ENCODE measurements at places on chromosomes 7 and 10. TPM values are rescaled to one million over a fixed set of nuclear protein-coding genes. Genes with fewer than 3 reads are reported as not detected.

The PRKCQ gene
- total RNA-seq, result 8.7 TPM

The TRIM56 gene
- total RNA-seq, result 13.4 TPM

The PAX2 gene
- 5.2 TPM for total RNA-seq

The GPR158 gene
- 4.9 TPM for total RNA-seq

The SLC25A40 gene
- 56.0 TPM for total RNA-seq

The CCL26 gene
- total RNA-seq, result 2.6 TPM

The TMEM213 gene
- not detected for total RNA-seq

The TMEM236 gene
- 0.44 TPM for total RNA-seq

The EN2 gene
- 0.11 TPM for total RNA-seq

The ARL4A gene
- total RNA-seq, result 86.7 TPM

The GCK gene
- 5.9 TPM for total RNA-seq

The RBP3 gene
- total RNA-seq, result 348 TPM

The MYPN gene
- 7.0 TPM for total RNA-seq

The ANKRD7 gene
- 4.4 TPM for total RNA-seq

The ENTPD1 gene
- total RNA-seq, result 27.6 TPM

The ZNF277 gene
- 43.4 TPM for total RNA-seq

The COL28A1 gene
- 5.5 TPM for total RNA-seq

The WAC gene
- 183 TPM for total RNA-seq

The PKD1L1 gene
- total RNA-seq, result 2.1 TPM

The PANK1 gene
- total RNA-seq, result 18.6 TPM

The RBM17 gene
- total RNA-seq, result 86.9 TPM

The ITIH5 gene
- 49.9 TPM for total RNA-seq

The KIAA1217 gene
- 61.4 TPM for total RNA-seq

The SDK1 gene
- total RNA-seq, result 17.0 TPM

The STOX1 gene
- total RNA-seq, result 7.4 TPM

The CYP3A4 gene
- total RNA-seq, result not detected

The CRHR2 gene
- 0.60 TPM for total RNA-seq

The TMEM140 gene
- 4.1 TPM for total RNA-seq

The ACSM6 gene
- total RNA-seq, result not detected

The FAM13C gene
- total RNA-seq, result 39.7 TPM

The GNAT3 gene
- not detected for total RNA-seq

The ARPC1A gene
- 74.1 TPM for total RNA-seq

The IGFBP3 gene
- total RNA-seq, result 105 TPM

The RASSF4 gene
- total RNA-seq, result 48.5 TPM

The MTERF1 gene
- total RNA-seq, result 24.0 TPM

The CREB5 gene
- total RNA-seq, result 40.2 TPM

The MRC1 gene
- total RNA-seq, result 9.5 TPM

The CLDN3 gene
- 6.0 TPM for total RNA-seq

The FXYD4 gene
- total RNA-seq, result not detected

The LRIT1 gene
- total RNA-seq, result 51.8 TPM

The MMD2 gene
- total RNA-seq, result 5.7 TPM

The KCNMA1 gene
- 114 TPM for total RNA-seq

The SSMEM1 gene
- not detected for total RNA-seq

The GPR26 gene
- total RNA-seq, result 1.4 TPM

The MACROH2A2 gene
- 49.1 TPM for total RNA-seq

The OPN4 gene
- total RNA-seq, result not detected

The SEMA3D gene
- total RNA-seq, result 53.6 TPM

The DENND2A gene
- total RNA-seq, result 54.6 TPM

The SH2D4B gene
- total RNA-seq, result not detected

The NRP1 gene
- total RNA-seq, result 126 TPM

The PHKG1 gene
- total RNA-seq, result 4.7 TPM

The ZNF485 gene
- 6.7 TPM for total RNA-seq

The SPDYE5 gene
- total RNA-seq, result 0.22 TPM

The MRLN gene
- 23.1 TPM for total RNA-seq

The ZC3HAV1L gene
- total RNA-seq, result 34.2 TPM

The MINDY4 gene
- total RNA-seq, result 10.2 TPM

Measured in camera-type eye (tissue), 1 donor.